Stimulated activated effector memory CD8-positive, alpha-beta T cell treated with anti-CD3 and anti-CD28 coated beads, Interleukin-12 subunit alpha, Interleukin-12 subunit beta, amount 100 ng/mL, for 72 hours (primary cell): ENCODE measurements at places on chromosomes 7 and 10.

DNA sequence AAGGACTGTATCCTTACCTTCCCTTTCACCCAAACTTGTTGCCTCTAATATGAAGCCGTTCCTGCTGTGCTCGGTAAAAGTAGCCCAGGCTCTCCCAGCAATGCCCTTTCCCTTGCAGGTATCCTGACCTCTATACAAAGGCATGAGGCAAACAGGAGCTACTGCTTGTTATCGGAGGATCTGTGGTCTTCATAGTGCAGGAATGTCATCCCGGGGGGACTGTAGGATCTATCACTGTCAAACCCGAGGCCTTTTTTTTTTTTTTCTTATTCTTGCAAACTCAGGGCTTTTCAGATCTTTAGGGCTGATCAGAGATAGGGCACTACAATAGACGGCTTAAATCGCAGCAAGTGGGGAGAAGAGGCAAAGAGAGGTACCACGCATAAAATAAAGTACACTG is 1206.6 kb downstream of the TYW1 start:
- DNase-seq, result no peak

- no peak for DNase-seq
These were observed 551.8 kb downstream of the NXPH1 start for GRCh38 chr7:8985255-8985654.

GRCh38 chr10:127351542-127351941 is 155.2 kb upstream of the INSYN2A start:
- DNase-seq, result no peak

DNA sequence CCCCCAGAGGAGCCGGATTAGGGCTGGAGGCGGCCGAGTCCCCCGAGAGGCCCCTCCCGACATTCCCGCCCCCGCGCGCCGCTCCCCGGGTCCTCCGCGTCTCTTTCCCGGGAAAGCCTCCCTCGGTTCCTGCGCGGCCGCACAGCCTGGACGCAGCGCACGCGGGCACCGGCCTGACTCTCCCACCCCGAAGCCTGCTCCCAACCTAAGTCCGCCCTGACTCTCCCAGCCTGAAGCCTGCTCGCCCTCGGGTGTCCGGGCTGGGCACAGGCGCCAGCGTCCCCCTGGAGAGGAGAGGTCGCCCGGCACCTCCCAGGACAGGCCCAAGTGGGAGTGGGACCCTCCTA is 441 bp upstream of the VENTX start:
- no peak for DNase-seq

GRCh38 chr10:106500041-106500924 is 664.2 kb downstream of the SORCS1 start:
- DNase-seq, result no peak

- no peak for DNase-seq
These were observed 59.6 kb upstream of the ZNF32 start for GRCh38 chr10:43708262-43708661.

GRCh38 chr10:60387531-60387930 is 2.1 kb downstream of the ANK3 start:
- DNase-seq, result no peak

- DNase-seq, result no peak
These were observed 221.0 kb upstream of the FZD1 start for GRCh38 chr7:91043186-91043585.

- DNase-seq, result no peak
These were observed 321.0 kb downstream of the C7orf25 start for GRCh38 chr7:42590771-42591310.

- DNase-seq, result no peak
These were observed 5.0 kb downstream of the MXI1 start for GRCh38 chr10:110212119-110213006.

DNA sequence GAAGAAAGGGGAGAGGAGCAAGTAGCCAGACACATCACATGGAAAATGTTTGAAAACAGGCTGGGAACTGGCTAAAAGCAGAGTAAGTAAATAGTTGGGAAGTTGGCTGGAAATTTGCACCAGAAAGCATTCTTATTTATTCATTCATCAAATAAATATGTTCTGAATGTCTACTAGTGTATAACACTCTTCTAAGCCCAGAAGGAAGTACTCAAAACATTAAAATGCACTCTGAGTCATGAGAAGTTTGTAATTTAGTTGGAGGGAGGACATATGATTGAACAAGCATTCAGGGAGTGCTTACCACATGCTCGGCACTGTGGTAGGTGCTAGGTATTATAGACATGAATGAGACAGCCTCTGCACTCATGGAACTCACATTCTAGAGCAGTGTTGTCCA is 37.0 kb upstream of the CNNM1 start:
- no peak for DNase-seq

GRCh38 chr10:52318822-52319464 is 4.9 kb downstream of the DKK1 start:
- DNase-seq, result no peak

- no peak for DNase-seq
These were observed 67.4 kb downstream of the HHEX start for GRCh38 chr10:92757066-92757710.

DNA sequence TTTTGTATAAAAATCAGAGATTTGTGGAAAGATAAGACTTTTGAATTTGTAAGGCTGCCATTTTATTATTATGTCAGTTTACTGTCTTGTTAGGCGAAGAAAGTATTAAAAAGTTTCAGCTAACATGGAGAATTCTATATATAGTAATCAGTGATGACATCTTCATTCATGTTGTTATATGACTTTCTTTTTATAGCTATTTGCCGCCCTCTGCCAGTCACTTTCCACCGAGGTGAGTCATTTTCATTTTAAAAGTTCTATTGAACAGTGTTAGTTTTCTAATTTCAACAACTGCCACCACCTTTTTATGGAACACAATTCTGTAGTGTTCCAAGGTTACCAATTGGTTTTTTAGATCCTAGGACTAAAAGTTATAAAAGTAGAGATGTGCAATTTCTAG is 11.8 kb downstream of the CUTC start:
- no peak for DNase-seq

- no peak for DNase-seq
These were observed 46.6 kb upstream of the PPP1R17 start for GRCh38 chr7:31640381-31640780.

- DNase-seq, result no peak
These were observed 38.2 kb upstream of the SLC26A4 start for GRCh38 chr7:107622429-107622828.

- DNase-seq, result no peak
These were observed 92.6 kb downstream of the MLLT10 start for GRCh38 chr10:21626457-21627161.

- no peak for DNase-seq
These were observed 665.2 kb downstream of the INHBA start for GRCh38 chr7:41037691-41038090.

DNA sequence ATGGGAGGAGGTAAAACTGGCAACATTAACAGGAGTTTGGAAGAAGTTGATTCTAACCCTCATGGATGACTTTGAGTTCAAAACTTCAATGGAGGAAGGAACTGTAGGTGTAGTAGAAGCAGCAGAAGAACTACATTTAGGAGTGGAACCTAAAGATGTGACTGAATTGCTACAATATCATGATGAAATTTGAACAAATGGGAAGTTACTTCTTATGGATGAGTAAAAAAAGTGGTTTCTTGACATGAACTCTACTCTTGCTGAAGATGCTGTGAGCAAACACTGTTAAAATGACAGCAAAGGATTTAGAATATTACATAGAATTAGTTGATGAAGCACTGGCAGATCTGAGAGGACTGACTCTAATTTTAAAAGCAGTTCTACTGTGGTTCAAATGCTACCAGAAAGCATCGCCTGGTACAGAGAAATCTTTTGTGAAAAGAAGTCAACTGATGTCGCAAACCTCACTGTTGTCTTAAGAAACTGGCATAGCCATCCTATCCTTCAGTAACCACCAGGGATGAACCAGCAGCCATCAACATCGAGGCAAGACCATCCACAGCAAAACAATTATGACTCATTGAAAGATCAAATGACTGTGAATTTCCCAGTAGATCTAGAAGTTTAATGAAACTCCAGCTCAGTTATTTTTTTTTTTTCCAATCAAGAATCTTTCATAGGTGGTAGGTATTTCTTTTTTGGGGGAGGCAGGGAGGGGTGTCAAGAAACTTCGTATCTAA is 20.8 kb downstream of the BRAF start:
- no peak for DNase-seq

- no peak for DNase-seq
These were observed 256.6 kb downstream of the ARHGAP21 start for GRCh38 chr10:24467136-24467535.

- no peak for DNase-seq
These were observed 182.0 kb downstream of the TCERG1L start for GRCh38 chr10:131129544-131129943.

- DNase-seq, result no peak
These were observed 9.2 kb downstream of the ZNF800 start for GRCh38 chr7:127383123-127383835.

GRCh38 chr10:44395396-44395795 is 10.5 kb upstream of the CXCL12 start:
- DNase-seq, result no peak

- no peak for DNase-seq
These were observed 390.8 kb downstream of the POM121L12 start for GRCh38 chr7:53426145-53426750.

- no peak for DNase-seq
These were observed 131.4 kb upstream of the MDFIC start for GRCh38 chr7:114790521-114790920.

- no peak for DNase-seq
These were observed 9.7 kb upstream of the FKBP9 start for GRCh38 chr7:32947420-32947983.

DNA sequence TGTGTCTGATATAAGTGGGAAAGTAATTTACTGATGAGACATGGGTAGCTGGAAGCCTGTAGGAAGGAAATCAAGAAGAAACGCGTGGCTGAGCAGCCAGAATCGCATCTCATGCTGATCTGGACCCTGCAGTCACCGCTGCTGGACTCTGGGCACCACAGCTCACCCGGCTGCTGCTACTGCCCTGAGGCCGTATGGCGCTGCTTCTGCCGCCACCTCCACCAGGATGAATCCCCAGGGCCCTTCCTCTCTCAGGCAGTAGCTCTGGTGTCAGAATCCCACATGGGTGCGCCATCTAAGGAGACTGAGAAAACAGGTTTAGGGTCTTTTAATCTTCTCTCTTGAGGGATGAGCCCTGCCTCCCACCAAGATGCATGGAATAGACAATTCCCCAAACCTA is 70.3 kb upstream of the AGK start:
- no peak for DNase-seq

GRCh38 chr10:13349463-13350274 is 1.6 kb upstream of the SEPHS1 start:
- DNase-seq, result no peak

- no peak for DNase-seq
These were observed 403.6 kb downstream of the SEMA3D start for GRCh38 chr7:84783141-84783778.

GRCh38 chr7:102927312-102927933 is 14.6 kb downstream of the LRRC17 start:
- no peak for DNase-seq

GRCh38 chr7:45927721-45928120 is 6.6 kb upstream of the IGFBP3 start:
- DNase-seq, result no peak
